ENCODE measurements at places on chromosomes 16 and 17. TPM values are rescaled to one million over a fixed set of nuclear protein-coding genes. Genes with fewer than 3 reads are reported as not detected.

- DNase-seq, result no peak
Observed at GRCh38 chr16:73124097-73124652, 76.2 kb upstream of the ZFHX3 start.

GRCh38 chr17:48457080-48457836 lies 27.2 kb upstream of the SKAP1 start:
- DNase-seq, result peak; percentile 64

- peak; percentile 73 for DNase-seq
Observed at GRCh38 chr16:77213542-77214106, 14.4 kb downstream of the SYCE1L start.

GRCh38 chr17:21174713-21175112 lies 39.2 kb downstream of the TMEM11 start:
- DNase-seq, result no peak

GRCh38 chr16:31077592-31078396 lies 3.6 kb downstream of the ZNF646 start:
- DNase-seq, result no peak

DNA sequence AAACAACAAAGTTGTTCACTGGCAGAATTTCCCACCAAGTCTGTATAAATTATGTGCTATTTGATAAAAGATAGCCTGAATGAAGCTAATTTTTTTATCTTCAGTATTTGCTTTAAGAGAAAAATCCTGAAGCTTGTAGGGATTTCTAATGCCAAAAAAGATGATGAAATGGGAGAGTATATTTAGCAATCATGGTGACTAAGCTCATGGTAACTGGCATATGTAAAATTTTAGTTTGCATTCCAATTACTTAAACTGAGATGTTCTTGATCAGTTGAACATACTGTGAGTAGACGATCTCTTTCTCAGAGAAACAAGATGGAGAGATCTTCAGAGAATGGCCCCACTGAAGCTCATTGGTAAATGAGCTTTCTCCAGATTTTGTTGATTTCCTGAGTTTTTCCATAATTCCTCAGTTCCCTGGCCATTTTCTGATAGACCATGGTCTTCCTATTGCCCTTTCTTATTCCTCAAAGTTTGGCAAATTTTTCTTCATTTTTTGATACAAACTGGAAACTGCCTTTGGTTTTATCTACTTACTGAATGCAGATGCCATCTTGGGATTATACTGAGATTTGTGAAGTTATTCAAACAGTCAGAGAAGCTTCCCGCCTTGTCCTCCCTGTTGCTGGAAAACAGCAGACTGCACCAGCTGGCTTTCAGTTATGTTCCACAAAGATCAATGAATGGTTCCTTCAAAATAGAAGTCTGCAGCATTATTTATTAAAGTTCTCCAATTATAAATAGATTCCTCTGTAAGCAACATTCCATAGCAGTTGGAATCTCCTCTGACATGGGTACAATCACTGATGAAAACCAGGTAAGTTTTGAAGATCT lies 68.3 kb upstream of the ALOX12 start:
- no peak for DNase-seq

SLC35G6 gene
- not detected for total RNA-seq

NPW gene
- not detected for total RNA-seq

KRTAP1-1 gene
- not detected for total RNA-seq

KPNA2 gene
- 187 TPM for total RNA-seq

CCL1 gene
- not detected for total RNA-seq
